GM04504 (cell line): ENCODE measurements at places on chromosomes 3 and 15.

DNA sequence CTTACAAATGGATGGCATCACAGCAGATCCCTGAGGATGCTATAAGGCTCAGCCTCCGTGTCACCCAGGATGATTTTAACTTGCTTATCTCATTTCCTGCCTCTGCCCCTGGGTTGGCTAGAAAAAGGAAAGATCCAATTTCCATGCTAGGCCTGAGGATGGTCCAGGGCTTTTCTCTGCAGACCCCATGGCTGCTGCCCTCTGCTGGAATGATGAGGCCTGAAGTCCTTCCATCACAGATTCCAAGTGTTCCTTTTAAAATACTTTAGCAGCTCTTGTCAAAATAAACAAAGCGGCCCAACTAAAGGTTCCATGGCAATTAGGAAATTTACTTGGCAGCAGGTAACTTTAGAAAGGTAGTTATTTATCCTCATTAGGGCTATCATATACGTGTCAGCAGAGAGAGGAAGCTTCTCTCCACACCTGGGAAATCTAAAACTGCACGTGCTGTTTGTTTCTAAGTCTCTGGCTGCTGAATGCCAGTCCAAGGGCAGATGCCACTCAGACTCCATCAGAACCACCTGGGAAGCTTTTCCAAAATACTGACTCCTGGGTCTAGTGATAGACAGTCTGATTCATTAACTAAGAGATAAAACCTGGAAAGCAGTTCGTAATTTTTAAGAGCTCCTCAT is 401.9 kb upstream of the IL12A start:
- no peak for DNase-seq

GRCh38 chr3:14178247-14179113 is at the start of the genes LSM3 and XPC:
TSS of gene LSM3 (plus strand) at chr3:14178817. CDS start at chr3:14178861, 44 bp downstream.
TSS of gene XPC (minus strand) at chr3:14178601. CDS start at chr3:14178568, 33 bp downstream.
- DNase-seq, result peak; percentile 99

DNA sequence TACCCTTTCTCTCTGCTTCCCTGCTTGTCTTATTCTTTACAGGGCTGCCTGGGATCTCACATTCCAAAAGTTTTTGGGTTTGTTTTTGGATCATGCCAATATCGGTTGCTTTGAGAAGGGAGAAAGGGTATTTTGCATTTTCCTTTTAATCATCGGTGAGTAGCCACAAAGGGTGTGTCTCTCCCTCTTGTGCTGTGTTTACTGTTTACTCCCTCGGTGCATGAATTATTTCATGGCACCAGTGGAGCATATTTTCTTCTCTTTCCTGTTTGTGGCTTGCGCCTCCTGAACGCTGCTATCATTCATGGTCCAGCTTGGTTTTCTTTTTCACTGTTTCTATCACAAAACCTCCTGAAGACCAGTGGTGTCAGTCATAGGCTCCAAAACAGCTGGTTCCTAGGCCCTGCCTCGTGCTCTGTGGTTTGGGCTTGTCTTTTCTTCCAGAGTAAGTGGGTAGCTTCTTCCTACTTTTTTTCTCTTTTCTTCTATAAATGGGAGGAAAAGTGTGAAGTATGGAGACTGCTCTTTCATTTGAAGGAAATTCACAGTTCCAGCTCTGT is 54.9 kb downstream of the IGF1R start:
- DNase-seq, result no peak

DNA sequence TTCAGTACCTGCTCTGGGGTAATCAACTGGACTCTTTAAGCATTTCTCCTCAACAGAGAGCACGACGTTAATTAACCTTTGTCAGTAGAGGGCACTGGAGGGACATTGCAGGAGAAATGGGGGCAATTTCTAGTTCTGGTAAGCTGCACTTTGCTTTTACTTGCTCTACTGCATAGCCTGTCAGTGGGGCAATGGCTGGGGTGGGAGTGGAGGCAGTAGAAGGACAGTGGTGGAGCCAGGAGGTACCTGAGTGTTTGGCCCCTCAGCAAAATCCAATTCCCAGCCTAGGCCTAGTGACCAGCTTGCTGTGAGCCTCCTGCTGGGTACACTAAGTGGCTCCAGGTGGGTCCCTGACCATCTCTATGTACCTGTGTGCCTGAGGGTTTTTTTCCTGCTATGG is 18.3 kb upstream of the MED12L start:
- no peak for DNase-seq

GRCh38 chr3:175489406-175489805 is 630.3 kb downstream of the NAALADL2 start:
- DNase-seq, result no peak

- peak; percentile 1 for DNase-seq
These were observed 1035.9 kb downstream of the PLOD2 start for GRCh38 chr3:145124900-145125678.

- DNase-seq, result no peak
These were observed 45.1 kb downstream of the IL17RD start for GRCh38 chr3:57120040-57120439.

GRCh38 chr3:185797993-185798830 is 26.6 kb downstream of the IGF2BP2 start:
- no peak for DNase-seq

DNA sequence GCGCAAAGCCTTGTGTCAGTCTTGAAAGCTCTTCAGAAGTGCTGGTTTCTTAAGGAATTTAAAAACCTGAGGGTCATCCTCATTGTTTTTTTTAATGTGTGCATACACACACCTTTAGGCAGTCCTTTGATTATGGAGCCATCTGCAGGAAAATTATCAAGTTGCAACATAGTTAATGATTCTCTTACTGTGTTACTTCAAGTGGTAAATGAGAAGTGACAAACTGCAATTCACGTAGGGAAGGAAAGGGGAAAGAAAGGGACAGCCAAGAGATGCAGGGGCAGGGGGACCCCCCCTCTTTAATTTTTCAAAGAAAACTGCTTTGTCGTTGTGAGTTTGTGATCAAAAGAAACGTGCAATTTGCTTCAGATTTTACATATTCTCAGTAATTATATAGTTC is 162.4 kb upstream of the CGNL1 start:
- DNase-seq, result no peak

DNA sequence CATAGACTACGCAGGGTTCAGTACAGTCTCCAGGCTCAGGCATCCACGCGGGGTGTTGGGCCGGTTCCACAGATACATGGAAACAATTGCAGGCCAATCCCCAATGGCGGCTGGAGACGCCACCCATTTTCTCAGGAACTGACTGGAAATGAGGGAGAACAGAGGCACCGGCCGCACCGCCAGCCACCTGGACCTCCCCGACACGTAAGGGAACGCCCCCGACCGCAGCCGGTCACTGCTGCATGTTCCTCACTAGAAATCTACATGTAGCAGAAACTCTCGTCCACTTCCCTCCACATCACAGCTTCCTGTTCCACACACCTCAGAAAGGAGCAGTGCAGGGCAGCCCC is 29.2 kb downstream of the CYFIP1 start:
- DNase-seq, result no peak

GRCh38 chr15:93759629-93760028 is 471.7 kb upstream of the MCTP2 start:
- no peak for DNase-seq

- DNase-seq, result no peak
These were observed 4.8 kb upstream of the ARPIN start for GRCh38 chr15:89917442-89918101.

DNA sequence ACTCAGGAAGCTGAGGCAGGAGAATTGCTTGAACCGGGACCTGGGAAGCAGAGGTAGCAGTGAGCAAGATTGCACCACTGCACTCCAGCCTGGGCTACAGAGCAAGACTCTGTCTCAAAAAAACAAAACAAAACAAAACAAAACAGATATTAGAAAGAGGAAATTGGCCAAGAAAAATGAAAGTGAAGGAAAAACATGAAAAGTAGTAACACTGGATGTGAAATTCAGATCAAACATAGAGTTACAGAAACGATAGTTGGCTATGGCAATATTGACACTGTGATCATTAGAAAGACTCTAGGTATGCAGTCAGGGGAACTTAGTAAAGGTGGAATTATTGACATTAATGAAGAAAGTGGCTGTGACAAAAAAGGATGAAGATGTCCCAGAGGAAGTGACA is 13.2 kb upstream of the TIPARP start:
- no peak for DNase-seq
